ENCODE measurements at places on chromosomes 11 and 22.

- DNase-seq = no peak
These were observed 53.1 kb downstream of the TBC1D22A start for GRCh38 chr22:46815559-46815895.

- no peak for DNase-seq
These were observed 11.1 kb upstream of the CSF2RB start for GRCh38 chr22:36902143-36902926.

DNA sequence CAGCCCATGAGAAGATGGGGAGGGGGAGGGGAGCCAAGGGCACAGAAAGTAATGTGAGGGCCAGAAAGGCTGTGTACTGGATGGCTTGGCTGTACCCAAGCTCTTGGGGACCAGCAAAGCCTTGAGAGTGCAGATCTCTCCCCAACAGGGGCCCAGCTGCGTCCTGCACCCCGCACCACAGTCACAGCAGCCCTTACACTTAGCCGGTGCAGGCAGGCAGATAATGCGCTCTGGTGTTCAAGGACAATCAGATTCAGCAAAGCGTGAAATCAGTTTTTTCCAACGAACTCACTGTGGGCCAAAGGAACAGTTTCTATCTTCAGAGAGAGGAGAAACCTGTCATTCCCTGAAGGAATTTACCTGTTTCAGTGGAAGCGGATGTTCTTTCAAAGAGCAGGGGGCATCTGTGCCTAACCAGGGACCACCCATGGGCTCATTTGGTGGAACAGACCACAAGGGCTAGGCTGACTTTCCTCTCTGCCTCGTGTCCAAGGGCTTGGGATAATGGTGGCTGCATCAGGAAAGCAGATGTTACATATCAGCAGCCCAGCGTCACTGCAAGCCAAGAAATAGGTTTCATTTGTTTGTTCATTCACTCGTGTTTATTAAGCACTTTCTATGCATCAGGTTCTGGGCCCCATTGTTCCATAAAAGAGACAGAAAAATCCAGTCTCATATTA is 81.2 kb upstream of the SPON1 start:
- DNase-seq = no peak

GRCh38 chr11:3969613-3970012 is 114.1 kb downstream of the STIM1 start:
- DNase-seq = no peak

DNA sequence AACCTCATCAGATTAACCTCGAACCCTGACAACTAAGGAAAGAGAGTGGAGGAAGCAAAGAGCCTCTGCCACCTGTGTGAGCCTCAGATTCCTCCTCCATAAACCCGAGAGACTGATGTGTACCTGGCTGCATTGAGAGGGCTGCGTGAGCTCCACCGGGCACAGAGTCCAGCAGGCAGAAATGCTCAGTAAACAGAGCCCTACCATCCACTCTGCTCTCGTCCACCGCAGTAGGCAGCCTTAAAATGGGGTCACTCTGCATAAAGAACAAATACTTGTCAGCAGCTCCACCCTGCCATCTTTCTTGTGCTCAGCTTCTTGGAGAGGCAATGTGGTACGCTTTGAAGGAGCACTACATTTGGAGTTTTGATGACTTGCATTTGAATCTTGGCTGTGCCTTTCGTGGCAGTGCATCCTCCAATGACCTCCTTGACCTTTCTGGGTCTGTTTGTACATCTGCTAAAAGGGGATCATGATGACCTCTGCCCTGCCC is 43.0 kb upstream of the CD5 start:
- no peak for DNase-seq

GRCh38 chr11:119438599-119438998 is 15.6 kb upstream of the THY1 start:
- no peak for DNase-seq

- no peak for DNase-seq
These were observed 1166.6 kb downstream of the BRD1 start for GRCh38 chr22:48660790-48661740.

- DNase-seq = no peak
These were observed 64.2 kb downstream of the FLI1 start for GRCh38 chr11:128757886-128758612.

GRCh38 chr22:35457729-35458546 is 58.0 kb downstream of the MCM5 start:
- no peak for DNase-seq

GRCh38 chr22:43239193-43239780 is 52.4 kb upstream of the TTLL12 start:
- no peak for DNase-seq

DNA sequence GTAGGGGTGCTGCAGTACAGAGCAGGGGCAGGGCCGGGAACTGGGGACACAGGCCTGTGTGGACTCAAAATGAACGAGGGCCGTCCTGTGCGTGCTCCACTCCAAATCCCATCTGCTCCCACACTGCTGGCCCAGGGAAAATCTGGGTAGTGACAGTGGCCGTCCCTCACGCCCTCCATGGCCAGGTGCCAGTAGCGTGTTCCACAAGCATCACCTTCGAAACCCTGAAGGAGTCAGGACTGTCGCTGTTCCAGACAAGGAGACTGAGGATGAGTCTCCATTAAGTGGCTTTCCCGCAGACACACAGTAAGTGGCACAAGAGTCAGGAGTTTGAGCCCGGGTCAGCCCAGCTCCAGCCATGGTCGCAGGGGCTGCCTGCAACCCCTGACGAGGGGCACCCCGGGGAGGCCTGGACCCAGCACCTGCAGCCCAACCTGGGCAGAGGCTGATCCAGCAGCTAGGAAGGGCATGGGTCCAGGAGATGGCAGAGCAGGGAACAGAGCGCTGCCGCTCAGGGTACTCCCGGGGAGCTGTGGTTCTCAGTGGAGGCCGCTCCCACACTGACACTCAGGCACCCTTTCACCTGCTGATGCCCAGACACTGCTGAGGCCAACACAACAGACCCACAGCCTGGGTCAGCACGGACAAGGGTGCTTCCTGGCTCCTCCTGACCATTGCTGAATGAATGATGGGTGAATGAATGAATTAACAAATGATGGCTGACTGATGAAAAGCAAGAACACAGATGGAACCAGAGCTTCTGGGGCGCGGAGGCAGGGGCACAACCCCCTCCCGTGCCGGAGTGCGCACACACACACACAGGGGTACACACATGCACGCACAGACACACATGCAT is 35.3 kb downstream of the IGF2 start:
- no peak for DNase-seq

DNA sequence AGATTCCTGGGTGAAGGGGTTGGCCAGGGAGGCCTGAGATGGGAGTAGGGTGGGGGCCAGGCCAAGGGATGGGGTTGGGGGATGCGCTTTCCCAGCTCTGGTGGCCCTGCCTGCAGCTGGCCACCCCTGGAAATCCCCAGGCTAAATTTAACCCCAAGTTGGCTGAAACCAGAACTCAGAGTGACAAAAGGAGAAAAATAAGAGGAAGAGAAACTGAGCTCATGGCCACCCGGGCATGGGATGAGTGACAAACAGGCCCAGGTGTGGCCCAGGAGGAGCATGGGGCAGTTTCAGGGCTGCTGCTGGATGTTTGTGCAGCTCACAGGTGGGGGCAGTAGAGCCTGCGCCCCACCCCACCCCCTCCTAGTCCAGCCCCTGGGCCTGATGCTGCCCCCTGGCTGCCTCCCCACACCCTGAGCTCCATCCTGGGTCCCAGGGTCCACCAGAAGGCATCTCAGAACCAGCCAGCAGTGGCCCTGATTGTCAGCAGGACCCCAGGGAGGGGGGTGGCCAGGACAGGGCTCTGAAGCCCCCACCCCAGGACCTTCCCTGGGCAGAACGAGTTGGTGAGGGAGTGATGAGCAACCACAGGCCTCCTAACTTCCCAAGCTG is 48.0 kb downstream of the IGLL5 start:
- DNase-seq = no peak

- DNase-seq = no peak
These were observed 30.0 kb upstream of the SYT7 start for GRCh38 chr11:61610905-61611304.

GRCh38 chr11:87775036-87775435 is 400.2 kb downstream of the RAB38 start:
- DNase-seq = no peak
